GM23248 (cell line): ENCODE measurements at places on chromosomes 5 and 9. TPM values are rescaled to one million over a fixed set of nuclear protein-coding genes. Genes with fewer than 3 reads are reported as not detected.

DNA sequence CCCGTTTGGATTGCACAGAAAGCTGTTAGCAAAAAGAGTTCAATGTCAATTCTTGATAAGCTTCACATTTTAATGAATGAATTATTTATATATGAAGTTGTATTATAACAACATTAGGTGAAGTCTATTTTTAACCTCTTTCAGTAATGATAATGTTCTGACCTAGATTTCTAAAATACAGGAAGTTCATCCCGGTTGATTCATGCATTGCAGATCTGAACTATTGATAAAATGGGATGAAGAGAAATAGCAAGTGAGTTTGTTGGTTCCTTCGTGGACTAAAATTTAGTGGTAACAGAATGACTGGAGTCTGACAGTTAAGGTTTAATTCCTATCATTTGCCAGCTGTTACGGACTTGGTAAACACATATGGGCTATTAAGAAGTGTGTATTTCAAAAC is 180.5 kb downstream of the PCSK1 start:
- H3K27me3 ChIP-seq, result no peaks in the 10 kb centered on the region
- peak; percentile 29 for DNase-seq
- H3K4me1 ChIP-seq, result peaks cover 70% of the 10 kb centered on the region
- peak overlapping the region; percentile 11 for H3K27ac ChIP-seq
- peak overlapping the region; percentile 19; the same call in 1 of the 2 replicates for H3K4me3 ChIP-seq

GRCh38 chr9:114395334-114395617 is 7.5 kb upstream of the AKNA start:
- no peak overlapping the region for H3K27ac ChIP-seq
- H3K36me3 ChIP-seq, result no peaks in the 10 kb centered on the region
- no peaks in the 10 kb centered on the region for H3K27me3 ChIP-seq
- no peak overlapping the region for H3K4me3 ChIP-seq
- no peak for DNase-seq

DNA sequence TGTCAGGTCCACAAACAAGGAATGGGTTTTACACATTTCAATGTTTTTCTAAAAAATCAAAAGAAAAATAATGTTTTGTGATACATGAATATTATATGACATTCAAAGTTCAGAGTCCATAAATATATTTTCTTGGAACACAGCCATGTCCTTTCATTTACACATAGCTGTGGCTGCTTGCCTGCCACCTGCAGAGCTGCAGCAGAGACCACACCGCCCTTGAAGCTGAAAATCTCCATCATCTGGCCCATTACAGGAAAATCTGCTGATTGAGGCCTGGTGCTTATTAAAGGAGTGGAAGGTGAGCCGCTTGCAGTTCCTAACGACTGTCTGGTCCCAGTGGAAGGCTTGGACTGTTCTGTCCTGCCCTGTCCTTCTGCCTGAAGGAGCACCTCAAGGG is 232.6 kb upstream of the ADAMTS16 start:
- H3K27ac ChIP-seq, result no peak overlapping the region
- H3K4me3 ChIP-seq, result no peak overlapping the region
- DNase-seq, result no peak
- H3K4me1 ChIP-seq, result no peaks in the 10 kb centered on the region
- peaks cover 14% of the 10 kb centered on the region for H3K27me3 ChIP-seq

DNA sequence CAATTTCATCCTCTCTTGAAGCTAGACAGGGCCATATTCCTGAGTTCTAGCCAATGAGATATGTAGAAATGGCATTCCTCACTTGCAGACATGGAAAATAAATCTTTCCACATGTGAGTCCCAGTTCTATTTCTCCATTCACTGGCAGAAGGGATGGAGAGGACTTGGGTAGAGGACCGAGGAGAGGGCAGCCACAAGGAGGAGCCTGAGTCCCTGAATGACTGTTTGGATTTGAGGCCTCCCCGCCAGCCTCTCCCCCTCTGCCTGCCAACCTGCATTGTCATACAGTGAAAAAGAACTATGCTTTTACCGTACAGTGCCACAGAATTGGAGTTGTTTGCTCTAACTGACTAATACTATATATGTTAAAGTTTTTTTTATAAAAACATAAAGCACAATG is 583.0 kb upstream of the WWC1 start:
- H3K36me3 ChIP-seq, result no peaks in the 10 kb centered on the region
- no peak for DNase-seq
- peaks cover 19% of the 10 kb centered on the region for H3K4me1 ChIP-seq

GRCh38 chr5:102617191-102618187 is 118.7 kb upstream of the SLCO6A1 start:
- H3K27ac ChIP-seq, result no peak overlapping the region
- H3K4me1 ChIP-seq, result no peaks in the 10 kb centered on the region
- no peaks in the 10 kb centered on the region for H3K36me3 ChIP-seq

ARL10 gene
- total RNA-seq, result 8.3 and 8.9 TPM in 2 replicates

TIMD4 gene
- not detected in 2 replicates for total RNA-seq

- no peak overlapping the region for H3K27ac ChIP-seq
- no peak overlapping the region for H3K4me3 ChIP-seq
- no peaks in the 10 kb centered on the region for H3K36me3 ChIP-seq
- H3K4me1 ChIP-seq, result peaks cover 5% of the 10 kb centered on the region; the same call in 1 of the 2 replicates
- no peak for DNase-seq
- peaks cover 27% of the 10 kb centered on the region for H3K27me3 ChIP-seq
Measured at GRCh38 chr9:19488721-19489120, 79.9 kb downstream of the ACER2 start.

DNA sequence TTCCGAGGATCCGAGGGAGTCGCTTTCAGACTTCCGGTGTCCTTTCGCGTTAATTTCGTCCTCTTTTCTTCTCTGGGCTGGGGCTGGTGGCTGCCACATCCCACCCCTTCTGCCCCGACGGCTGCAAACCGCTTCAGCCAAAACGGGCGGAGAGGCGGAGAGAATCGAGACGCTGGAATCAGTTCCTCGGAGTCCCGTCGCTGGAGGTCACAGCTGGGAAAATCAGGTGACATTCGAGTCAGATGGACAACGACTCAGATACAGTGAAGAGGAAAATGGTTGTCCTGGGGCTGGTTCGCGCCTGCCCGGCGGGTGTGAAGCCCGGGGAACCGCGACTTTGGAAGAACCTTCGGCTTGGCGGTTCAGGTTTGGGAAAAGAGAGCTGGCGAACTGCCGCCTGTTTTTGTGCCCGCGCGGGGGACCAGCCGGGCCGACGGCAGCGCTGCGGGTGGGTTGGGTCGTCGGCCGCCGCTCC is 8.9 kb upstream of the NKX2-5 start:
- no peak overlapping the region for H3K4me3 ChIP-seq
- H3K36me3 ChIP-seq, result no peaks in the 10 kb centered on the region
- H3K27me3 ChIP-seq, result peaks cover 83% of the 10 kb centered on the region
- no peak overlapping the region for H3K27ac ChIP-seq
- no peaks in the 10 kb centered on the region for H3K4me1 ChIP-seq

PTGR1 gene
- 65.2 and 74.9 TPM in 2 replicates for total RNA-seq

DNA sequence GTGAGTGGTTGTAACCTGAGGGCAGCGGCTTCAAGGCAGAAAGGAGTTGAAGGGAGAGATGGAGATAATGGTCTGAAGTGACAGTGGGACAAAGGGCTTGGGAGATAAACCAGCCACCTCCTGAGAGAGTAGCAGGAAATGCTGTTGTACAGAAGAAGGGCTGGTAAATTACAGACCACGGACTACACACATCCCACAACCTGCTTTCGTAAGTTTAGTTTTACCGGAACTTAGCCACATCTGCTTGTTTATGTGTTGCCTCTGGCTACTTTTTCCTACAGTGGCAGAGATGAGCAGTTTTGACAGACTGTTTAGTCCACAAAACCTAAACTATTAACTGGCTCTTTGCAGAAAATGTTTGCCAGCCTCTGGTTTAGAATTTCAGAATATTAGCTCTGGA is 269.5 kb downstream of the ARHGEF28 start:
- peaks cover 12% of the 10 kb centered on the region for H3K4me1 ChIP-seq
- no peak overlapping the region for H3K4me3 ChIP-seq
- no peaks in the 10 kb centered on the region for H3K36me3 ChIP-seq
- H3K27ac ChIP-seq, result no peak overlapping the region
- no peak for DNase-seq

DNA sequence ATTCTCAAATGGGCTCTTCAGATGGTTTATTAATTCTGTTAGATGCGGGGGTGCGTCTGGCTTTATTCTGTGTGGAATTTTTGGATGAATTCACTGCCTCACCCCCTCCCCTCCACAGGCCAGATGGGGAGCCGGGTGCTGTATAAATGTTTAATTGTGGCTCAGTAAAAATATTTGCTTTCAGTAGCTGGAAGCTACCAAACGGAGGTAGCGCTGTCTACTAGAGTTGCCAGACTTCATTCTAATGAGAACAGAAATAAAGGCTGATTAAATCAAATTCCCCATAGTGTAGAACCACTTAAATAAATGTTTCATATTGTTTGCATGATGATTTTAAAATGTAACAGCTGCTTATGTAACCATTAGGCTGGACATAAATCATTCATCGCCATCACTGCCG is 34.5 kb upstream of the KCNMB1 start:
- no peaks in the 10 kb centered on the region for H3K36me3 ChIP-seq
- no peaks in the 10 kb centered on the region for H3K4me1 ChIP-seq
- H3K27me3 ChIP-seq, result peaks cover 60% of the 10 kb centered on the region
- H3K4me3 ChIP-seq, result no peak overlapping the region
- no peak overlapping the region for H3K27ac ChIP-seq

GRCh38 chr5:149938791-149939358 is 5.7 kb downstream of the PDE6A start:
- H3K36me3 ChIP-seq, result no peaks in the 10 kb centered on the region
- peak overlapping the region; percentile 56 for H3K4me3 ChIP-seq
- H3K27me3 ChIP-seq, result no peaks in the 10 kb centered on the region

SIMC1 gene
- 3.5 and 6.8 TPM in 2 replicates for total RNA-seq

- 0 out of 2 replicates have a peak overlapping the region, but pooled peaks have one; percentile 14 for H3K4me3 ChIP-seq
- H3K27ac ChIP-seq, result peak overlapping the region; percentile 26; the same call in 1 of the 2 replicates
- no peaks in the 10 kb centered on the region for H3K36me3 ChIP-seq
- DNase-seq, result peak; percentile 83
- peaks cover 28% of the 10 kb centered on the region for H3K4me1 ChIP-seq
Measured at GRCh38 chr9:127318651-127319167, 54.1 kb downstream of the GARNL3 start.

DNA sequence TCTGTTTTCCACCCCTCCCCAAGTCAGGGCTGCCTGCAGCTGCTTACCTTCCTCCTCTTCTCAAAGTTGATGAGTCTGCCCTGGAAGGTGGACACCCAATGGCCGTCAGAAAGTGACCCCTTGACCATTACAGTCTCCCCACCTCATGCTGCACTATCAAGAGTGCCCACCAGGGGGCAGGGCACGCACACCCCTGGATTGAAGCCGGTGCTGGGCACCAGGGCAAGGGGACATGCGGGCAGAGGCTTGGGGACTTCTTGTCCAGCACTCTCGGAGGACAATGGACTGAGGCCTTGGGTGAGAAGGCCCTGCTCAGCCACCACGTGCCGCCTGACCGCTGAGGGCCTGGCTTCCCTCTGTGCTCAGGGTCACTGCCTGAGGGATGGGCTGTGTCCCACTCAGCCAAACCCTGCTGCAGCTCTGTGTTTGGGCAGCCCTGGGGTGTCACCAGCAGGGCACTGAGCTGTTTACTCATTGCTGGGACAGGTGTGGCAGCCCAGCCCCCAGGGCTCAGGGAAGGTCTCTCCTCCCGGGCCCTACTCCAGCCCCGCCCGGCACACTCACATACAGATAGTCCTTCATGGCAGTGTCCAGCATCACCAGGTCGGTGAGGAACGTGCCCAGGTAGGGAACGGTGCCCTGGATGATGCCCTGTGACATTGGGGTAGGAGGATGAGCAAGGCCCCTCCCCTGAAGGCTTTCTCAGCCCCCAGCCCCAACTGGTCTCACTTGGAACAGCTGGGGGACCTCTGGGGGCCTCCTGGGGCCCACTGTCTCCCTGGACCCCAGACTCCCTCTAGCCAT is 17.7 kb downstream of the RALGDS start:
- H3K27me3 ChIP-seq, result no peaks in the 10 kb centered on the region
- H3K27ac ChIP-seq, result no peak overlapping the region
- H3K4me3 ChIP-seq, result no peak overlapping the region
- no peaks in the 10 kb centered on the region for H3K4me1 ChIP-seq
- peak; percentile 45 for DNase-seq
- H3K36me3 ChIP-seq, result peaks cover 20% of the 10 kb centered on the region; the same call in 1 of the 2 replicates

- no peak for DNase-seq
- H3K27ac ChIP-seq, result no peak overlapping the region
- no peaks in the 10 kb centered on the region for H3K36me3 ChIP-seq
- H3K27me3 ChIP-seq, result no peaks in the 10 kb centered on the region
- H3K4me1 ChIP-seq, result no peaks in the 10 kb centered on the region
Measured at GRCh38 chr5:74357827-74358226, 282.7 kb downstream of the ENC1 start.

FST gene
- total RNA-seq, result 61.2 and 87.0 TPM in 2 replicates

TCF7 gene
- 1.4 and 2.5 TPM in 2 replicates for total RNA-seq

GRCh38 chr9:112439171-112439570 is 47.5 kb upstream of the KIAA1958 start:
- H3K27ac ChIP-seq, result no peak overlapping the region
- H3K36me3 ChIP-seq, result peaks cover 7% of the 10 kb centered on the region
- H3K27me3 ChIP-seq, result no peaks in the 10 kb centered on the region

DNA sequence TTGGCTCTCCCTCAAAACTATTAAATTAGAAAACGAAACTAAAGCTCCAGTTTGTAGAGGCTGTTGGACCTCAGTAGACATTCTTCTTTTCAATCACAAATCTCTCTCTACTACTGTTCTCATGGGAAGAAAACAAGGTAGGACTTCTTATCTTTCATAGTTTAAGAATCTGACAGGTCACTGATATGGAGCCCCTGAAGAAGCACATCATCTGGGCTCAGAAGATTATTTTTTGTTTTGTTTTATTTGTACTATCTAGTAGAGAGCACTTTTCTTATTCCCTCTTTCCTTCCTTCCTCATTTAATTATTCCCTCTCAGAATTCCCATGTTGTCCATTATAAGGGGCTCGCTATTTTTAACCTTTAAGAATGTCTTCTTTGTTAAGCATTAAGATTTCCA is 26.3 kb downstream of the STARD4 start:
- H3K27ac ChIP-seq, result no peak overlapping the region
- no peak overlapping the region for H3K4me3 ChIP-seq
- H3K27me3 ChIP-seq, result no peaks in the 10 kb centered on the region
- DNase-seq, result peak; percentile 12

PDE8B gene
- total RNA-seq, result not detected in 2 replicates

CEMIP2 gene
- total RNA-seq, result 29.3 and 40.4 TPM in 2 replicates

- no peaks in the 10 kb centered on the region for H3K4me1 ChIP-seq
- H3K27ac ChIP-seq, result no peak overlapping the region
- H3K36me3 ChIP-seq, result no peaks in the 10 kb centered on the region
- no peak for DNase-seq
- H3K4me3 ChIP-seq, result no peak overlapping the region
- peaks cover 10% of the 10 kb centered on the region for H3K27me3 ChIP-seq
Measured at GRCh38 chr9:93167838-93168237, 16.1 kb upstream of the WNK2 start.

- H3K36me3 ChIP-seq, result 0 out of 2 replicates have a peak, but pooled peaks cover 3% of the 10 kb centered on the region
- DNase-seq, result no peak
- H3K27ac ChIP-seq, result no peak overlapping the region
- no peak overlapping the region for H3K4me3 ChIP-seq
- no peaks in the 10 kb centered on the region for H3K27me3 ChIP-seq
- peaks cover 8% of the 10 kb centered on the region for H3K4me1 ChIP-seq
Measured at GRCh38 chr5:78003450-78003849, 227.3 kb upstream of the TBCA start.
